ENCODE measurements at places on chromosomes 3 and 15.

GRCh38 chr15:37877851-37878741 lies 56.3 kb upstream of the TMCO5A start:
- DNase-seq: no peak

DNA sequence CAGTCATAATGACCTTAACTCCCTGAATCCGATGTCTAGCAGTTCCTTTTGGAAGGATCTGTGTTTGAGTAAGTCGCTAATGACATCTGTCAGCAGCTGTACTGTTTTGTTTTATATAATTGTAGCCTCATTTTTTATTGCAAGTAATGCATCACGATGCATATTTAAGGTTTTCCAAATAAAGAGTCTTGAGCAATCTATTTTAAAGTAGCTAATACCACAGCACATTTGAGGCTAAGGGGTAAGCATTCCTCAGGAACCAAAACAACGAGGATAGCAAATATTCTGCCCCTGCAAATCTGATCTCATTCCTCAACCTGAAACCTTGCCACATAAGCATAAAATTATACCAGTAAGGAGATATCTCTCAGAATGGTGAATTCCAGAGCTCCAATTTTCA lies 98.7 kb downstream of the TBC1D5 start:
- no peak for DNase-seq

DNA sequence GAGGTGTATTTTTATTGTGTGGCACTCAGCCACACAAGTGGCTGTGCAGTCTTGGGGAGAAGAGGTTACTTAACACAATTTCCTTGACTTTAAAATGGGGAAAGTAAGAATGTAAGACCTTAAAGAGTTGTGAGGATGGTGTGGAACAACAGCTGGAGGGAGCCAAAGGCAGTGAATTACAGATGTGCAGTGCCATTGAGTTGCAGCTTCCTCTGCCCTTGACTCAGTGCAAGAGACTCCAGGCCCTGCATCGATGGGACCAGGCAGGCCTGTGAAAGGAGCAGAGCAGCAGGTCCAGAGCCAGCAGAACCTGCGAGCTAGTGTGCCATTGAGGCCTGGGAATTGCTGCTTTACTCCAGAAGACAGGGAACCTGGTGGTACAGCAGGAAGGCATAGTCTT lies 27.2 kb downstream of the EEFSEC start:
- DNase-seq: no peak

DNA sequence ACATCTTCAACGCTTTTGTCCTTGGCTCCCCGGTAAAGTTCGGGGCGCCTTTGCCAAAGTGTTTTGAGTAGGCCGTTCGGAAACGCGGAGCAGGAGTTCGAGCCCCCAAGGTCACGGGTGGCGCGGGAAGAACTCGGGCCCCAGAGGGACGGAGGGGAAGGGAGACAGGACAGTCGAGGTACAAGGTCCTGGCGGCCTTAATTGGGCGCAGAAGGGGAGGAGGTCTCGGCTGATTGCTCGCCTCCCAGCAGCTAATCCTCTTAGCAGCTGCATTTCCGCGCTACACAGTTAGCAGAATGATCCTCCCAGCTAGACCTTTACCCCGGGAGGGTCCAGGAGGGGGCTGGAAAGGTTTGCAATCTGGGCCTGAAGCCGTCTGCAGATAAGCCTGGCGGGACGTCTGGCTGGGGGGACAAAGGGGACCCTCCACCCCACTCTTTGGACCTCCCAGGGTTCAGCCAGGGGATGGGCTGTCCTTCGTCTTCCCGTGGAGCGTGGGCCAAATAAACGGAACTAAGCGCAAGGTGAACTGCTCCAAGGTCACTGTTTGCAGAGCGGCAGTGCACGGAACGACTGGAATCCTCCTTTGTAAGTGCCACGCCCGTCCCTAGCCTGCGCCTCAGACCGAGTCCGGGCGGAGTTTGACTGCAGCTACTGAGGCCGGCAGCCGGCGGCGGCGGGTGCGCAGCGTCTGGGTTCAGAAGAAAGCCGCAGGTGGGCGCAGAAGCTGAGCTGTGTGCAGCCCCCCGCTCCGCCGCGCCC lies 7.2 kb downstream of the EOMES start:
- no peak for DNase-seq

DNA sequence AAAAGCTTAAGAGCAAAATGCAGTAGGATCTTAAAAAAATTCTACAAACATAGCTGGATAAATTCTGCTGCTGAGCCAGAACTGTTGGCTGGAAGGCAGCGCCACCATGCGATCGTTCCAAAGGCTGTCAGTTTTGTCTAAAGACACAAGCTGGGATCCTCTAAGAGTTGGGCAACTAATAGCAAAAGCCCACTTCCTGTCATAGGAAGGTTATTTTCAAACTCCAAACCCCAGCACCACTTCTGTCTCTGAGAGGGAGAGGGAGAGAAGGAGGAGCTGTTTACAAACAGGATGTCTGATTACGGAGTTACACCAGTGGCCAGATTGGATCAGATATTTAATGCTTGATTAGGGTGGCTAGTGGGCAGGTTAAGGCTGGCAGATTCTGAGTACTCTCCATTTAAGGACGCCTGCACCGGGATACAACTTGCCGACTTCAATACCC lies 44.0 kb downstream of the EIF4E3 start:
- no peak for DNase-seq

- no peak for DNase-seq
Measured at GRCh38 chr15:70094690-70095311, 2.9 kb downstream of the TLE3 start.

DNA sequence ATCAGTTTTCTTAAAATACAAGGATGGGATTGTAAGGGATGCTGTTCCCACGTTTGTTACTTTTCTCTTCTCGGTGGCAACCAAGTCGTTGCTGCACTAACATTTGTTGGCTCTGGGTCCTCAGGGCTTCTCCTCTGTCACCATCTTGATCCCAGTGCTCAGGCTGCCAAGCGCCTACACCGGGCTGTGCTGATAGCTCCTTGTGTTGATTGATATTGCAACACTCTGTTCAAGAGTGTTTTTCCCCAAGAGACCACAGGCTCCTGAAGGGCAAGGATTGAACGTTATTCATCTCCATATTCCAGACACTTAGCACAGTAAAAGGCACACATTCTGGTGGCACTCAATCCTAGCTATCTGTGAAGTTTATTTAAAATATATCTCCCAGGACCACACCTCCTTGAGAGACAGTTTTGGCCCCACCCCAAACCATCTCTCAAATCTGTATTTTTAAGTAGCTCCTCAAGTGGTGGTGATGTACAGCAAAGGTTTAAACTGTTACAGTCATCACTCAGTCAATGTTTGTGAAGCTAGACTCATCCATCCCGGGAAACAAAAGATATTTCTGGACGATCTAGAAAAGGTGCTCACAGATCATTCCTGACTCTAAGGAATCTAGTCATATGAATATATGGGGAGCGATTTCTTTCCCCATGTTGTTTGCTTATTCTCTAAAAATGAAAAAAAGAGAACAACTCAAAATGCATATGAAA lies 38.5 kb upstream of the FOXP1 start:
- DNase-seq: no peak

- no peak for DNase-seq
Measured at GRCh38 chr3:17075358-17075757, 190.6 kb downstream of the PLCL2 start.

GRCh38 chr3:50652709-50653108 lies 22.0 kb upstream of the DOCK3 start:
- DNase-seq: no peak

GRCh38 chr3:57918123-57918837 lies 89.9 kb upstream of the FLNB start:
- no peak for DNase-seq

DNA sequence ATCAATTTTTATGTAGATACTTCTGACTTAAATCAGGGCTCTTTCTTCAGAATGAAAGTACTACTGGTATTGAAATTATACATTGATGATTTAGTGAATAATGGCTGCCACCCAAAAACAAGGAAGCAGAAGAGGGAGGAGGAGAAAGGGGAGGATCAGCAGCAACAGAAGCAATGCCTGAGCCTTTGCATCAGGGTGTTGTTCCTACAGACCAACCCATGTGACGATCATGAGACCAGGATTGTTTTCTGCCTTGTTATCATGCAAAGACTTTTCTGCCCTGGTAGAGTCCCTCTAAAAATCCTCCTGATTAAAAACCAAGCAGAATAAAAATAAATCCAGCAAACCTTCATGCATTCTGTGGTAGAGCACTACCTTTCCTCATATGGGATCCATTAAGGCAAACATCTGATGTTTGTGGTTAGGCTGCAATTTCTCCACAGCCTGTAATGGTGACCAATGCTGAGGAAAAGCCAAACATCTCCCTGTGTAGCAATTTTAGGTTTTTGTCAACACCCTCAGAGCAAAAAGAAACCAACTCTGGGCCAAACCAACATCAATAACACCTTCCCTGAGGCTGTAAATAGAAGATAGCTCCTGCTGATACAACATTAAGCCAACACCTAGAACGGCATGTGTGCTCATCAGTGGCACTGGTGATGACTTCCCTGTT lies 191.7 kb downstream of the ATP8B4 start:
- DNase-seq: no peak

DNA sequence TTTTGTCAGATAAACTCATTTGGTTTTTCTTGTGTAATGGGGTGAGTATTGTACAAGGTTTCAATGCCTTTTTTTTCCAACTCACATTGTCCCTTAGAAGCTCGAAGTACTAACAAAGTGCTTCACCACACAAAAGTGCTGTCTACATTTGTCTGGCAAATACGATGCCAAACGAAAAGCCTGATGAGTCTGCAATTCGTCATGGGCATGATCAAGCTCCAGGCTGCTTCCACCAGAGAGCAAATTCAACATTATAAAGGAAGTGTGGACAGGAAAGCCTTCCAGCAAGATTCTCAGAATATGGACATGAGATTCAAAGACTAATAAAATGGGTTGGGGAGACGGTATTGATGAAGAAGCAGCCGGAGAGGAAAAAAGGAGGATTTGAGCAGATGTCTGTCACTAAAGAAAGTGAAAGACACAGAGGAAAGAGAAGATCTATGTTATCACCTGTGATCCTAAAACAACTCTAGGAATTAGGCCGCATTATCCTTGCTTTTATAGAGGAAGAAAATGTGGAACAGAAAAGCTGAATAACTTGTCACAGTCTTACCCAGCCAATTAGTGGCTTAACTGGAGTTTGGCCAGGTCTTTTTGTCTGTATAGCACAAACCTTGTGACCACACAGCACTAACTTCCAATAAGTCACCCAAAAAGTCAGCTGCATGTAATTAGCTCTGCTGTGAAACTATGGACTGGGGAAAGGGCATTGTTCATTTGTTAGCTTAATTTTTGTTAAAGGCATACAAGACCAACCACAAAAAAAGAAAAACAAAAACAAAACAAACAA lies 494.8 kb downstream of the FHIT start:
- DNase-seq: no peak

DNA sequence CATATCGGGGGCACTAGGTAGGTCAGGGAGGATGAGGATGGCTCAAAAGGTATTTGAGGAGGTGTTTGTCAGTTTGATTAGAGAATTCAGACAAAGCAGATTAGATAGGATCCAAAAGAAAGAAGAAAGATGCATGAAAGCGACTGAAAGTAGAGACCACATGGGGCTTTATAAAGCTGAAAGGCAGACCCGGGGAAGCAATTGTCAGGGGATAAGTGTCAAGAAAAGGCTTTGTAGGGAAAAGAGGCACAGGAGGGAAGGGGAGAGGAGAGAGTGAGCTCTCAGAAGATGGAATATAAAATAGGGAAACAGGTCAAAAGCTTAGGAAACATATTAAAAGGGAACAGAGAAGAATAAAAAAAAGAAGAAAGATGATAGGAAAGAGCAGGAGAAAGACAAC lies 308.2 kb upstream of the RORA start:
- DNase-seq: no peak

DNA sequence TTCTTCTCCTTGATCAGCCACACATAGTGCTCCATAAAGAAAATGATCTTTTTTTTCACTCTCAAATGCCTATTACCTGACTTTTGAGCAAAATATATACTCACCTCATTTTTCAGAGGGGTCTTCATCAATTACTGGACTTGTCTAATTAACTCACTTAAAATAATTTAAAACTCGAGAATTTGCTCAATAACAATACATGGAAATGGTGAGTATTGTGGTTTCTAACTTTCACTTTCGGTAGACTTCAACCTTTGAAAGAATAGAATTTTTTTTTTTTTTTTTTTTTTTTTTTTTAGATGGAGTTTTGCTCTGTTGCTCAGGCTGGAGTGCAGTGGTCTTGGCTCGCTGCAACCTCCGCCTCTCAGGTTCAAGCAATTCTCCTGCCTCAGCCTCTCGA lies 17.7 kb upstream of the EPHB1 start:
- DNase-seq: no peak

GRCh38 chr3:28328188-28329151 lies 20.1 kb upstream of the ZCWPW2 start:
- no peak for DNase-seq

- no peak for DNase-seq
Measured at GRCh38 chr3:126201168-126201567, 20.8 kb upstream of the ALDH1L1 start.

- DNase-seq: no peak
Measured at GRCh38 chr15:31049682-31050615, 51.6 kb downstream of the TRPM1 start.

DNA sequence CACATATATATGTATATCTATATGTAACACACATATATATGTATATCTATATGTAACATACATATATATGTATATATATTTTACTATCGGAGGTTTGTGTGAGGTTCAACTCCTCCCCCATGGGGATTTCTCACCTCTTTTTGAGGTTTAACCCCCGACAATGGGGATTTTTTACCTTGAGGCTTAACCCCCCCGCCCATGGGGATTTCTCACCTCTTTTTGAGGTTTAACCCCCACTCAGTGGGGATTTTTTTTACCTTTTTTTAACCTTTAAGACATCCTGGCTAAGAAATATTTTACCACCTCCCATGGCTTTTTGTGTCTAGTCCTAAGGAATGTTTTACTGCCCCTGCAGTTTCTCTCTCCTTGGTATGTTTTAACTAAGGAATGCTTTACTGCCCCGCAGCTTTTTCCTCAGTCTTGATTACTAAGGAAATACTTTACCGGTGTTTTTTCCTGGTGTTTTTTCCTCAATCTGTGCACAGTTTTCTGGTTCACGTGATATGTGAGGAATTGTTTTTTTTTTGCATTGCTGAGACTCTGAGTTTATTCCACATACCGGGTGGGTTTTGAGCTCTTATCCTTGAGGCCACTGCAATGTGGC lies 185.2 kb downstream of the KLF13 start:
- DNase-seq: no peak

DNA sequence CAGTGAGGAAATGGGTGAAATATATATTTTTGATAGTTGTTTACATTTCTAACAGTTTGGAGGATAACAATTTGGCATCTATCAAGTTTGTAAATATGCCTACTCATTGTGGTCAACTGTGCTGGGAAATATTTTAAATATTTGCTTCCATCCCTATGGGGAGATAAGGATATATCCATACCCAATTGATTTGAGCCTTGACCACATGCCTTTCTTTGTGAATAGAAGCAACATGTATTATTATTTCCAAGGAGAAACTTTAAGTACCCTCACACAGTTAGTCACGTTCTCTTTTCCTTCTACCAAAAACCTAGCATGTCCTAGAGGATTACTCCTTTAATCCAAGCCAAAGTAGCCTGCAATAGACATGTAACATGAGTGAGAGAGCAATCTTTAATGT lies 245.4 kb upstream of the CBLB start:
- DNase-seq: no peak

GRCh38 chr3:73433079-73433478 lies 191.7 kb downstream of the PDZRN3 start:
- no peak for DNase-seq

Data from esophagus squamous epithelium (tissue), 5 donors.